Lower lobe of right lung (tissue), 2 donors: ENCODE measurements at places on chromosomes 3 and 15. TPM values are rescaled to one million over a fixed set of nuclear protein-coding genes. Genes with fewer than 3 reads are reported as not detected.

GRCh38 chr3:125125821-125126245 is 70.0 kb upstream of the HEG1 start:
- H3K27me3 ChIP-seq, result no peaks in the 10 kb centered on the region
- no peaks in the 10 kb centered on the region for H3K36me3 ChIP-seq
- peaks cover 37% of the 10 kb centered on the region for H3K4me1 ChIP-seq
- DNase-seq, result no peak
- no peak overlapping the region for H3K4me3 ChIP-seq

- H3K4me3 ChIP-seq, result no peak overlapping the region
- no peak overlapping the region for H3K27ac ChIP-seq
- DNase-seq, result no peak
- no peaks in the 10 kb centered on the region for H3K36me3 ChIP-seq
These were observed 105.3 kb downstream of the CTNNB1 start for GRCh38 chr3:41304593-41304992.

DNA sequence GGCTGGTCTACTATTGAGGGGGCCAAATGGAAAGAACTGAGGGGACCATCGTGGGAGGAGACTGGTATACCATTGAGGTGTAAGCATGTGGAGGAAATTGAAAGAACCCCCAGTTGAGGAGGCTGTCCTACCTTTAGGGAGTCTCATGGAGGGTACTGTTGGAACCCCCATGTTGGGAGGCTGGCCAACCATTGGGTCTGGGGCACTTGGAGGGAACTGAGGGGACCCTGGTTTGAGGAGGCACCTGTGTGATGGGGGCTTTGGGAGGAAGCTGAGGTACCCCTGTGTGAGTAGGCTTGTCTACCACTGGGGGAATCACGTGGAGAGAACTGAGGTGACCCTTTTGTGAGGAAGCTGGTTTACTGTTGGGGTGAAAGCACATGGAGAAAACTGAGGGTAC is 157.5 kb downstream of the FBLN2 start:
- no peak for DNase-seq
- H3K36me3 ChIP-seq, result no peaks in the 10 kb centered on the region

DNA sequence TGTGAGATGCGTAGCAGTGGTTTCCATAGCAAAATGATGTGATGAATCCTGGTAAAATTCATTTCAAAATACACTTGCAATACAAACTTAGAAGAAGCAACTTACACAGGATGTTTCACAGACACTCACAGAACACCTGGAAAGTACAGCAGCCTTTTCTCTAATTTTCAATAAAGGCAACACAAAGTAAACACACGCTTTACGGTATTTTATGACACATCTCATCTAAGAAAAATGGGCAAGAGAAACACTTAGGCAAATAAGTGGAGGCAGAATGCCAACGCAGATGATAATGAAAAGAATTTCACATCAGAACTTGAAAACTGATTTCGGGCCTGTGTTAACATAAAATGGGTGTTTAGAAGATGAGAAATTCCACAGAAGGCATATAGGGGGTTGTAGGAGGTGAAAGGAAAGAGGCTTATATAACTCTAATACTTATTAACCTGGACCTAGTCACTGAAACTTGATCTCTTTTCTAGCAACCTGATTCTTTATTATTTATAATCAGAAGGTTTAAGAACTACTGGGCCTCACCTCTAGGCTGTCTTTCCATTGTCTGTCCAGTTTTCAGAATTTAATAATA is 25.6 kb upstream of the MAP3K13 start:
- H3K27ac ChIP-seq, result peak overlapping the region; percentile 47
- peaks cover 11% of the 10 kb centered on the region for H3K4me1 ChIP-seq
- H3K27me3 ChIP-seq, result no peaks in the 10 kb centered on the region
- DNase-seq, result no peak
- H3K4me3 ChIP-seq, result no peak overlapping the region

The GLDN gene
- 34.5 TPM for total RNA-seq

The OSTN gene
- total RNA-seq, result not detected
